ENCODE measurements at places on chromosomes 4 and X.

GRCh38 chrX:22135171-22135711 lies 103.1 kb downstream of the PHEX start:
- DNase-seq, result no peak

- no peak for DNase-seq
Observed at GRCh38 chrX:112832481-112833095, 8.0 kb downstream of the AMOT start.

GRCh38 chr4:6873291-6873690 lies 36.3 kb upstream of the TBC1D14 start:
- DNase-seq, result no peak

GRCh38 chr4:37609626-37610025 lies 76.5 kb downstream of the RELL1 start:
- no peak for DNase-seq
